ENCODE measurements at places on chromosomes 2 and 18.

DNA sequence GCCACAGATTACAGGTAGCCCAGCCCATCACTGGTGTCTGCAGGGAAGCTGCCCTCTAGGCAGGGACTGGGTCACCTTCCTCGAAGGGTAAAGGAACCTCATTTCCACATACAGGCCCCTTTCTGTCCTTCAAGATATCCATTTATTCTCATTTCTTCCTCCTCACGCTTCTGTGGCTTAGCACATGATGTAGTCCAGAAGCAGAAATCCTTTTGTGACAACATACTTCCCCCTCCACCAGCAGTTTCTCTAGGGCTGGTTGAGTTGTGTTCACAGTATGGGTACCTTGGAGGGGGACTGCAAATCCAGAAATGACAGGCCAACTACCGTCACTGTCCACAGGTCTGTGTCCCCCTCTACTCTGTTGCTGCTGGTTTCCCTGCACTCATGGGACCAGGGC lies 364.9 kb downstream of the ANAPC1 start:
- no peak for DNase-seq

- no peak for DNase-seq
Observed at GRCh38 chr18:44309185-44309584, 371.5 kb upstream of the SETBP1 start.

GRCh38 chr2:208645226-208645625 lies 238.6 kb downstream of the PTH2R start:
- DNase-seq: no peak

DNA sequence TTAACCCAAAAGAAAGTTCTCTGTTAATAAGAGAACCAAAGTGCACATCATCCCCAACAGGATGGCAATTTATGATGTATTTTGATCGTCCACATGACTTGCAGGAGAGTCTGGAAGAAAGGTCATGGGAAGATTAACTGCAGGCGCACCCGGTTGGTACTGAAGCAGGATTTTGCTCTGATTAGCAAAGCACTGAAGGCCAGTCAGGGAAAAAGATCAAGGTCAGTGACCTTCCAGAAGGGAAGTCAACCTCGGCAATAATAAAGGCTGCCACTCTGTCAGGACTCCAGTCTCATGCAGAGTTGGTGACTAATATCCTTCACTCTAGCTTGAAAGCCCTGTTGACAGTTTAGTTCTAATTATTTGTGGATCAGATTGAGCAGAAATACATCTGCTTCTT lies 432.7 kb upstream of the RAB12 start:
- no peak for DNase-seq

DNA sequence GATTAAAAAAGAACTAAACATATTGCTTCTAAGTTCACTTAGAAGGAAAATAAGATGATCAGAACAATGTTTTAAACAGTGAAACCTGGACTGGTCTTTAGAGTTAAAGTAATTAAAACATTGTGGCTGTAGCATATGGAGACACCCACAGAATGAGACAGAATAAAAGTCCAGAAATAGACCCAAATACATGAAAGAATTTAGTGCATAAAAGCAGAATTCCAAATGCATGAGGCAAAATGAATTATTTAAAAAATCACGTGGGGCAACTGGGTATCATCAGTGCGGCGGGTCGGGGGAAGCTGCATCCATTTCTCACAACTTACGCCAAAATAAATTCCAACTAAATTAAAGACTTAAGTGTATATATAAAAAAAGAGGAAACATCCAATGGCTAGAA lies 12.1 kb downstream of the RNF149 start:
- DNase-seq: no peak
